ENCODE measurements at places on chromosomes 5 and 9.

- DNase-seq = no peak
Measured at GRCh38 chr9:7974335-7974960, 174.9 kb upstream of the DMAC1 start.

GRCh38 chr5:43019614-43020398 is 20.3 kb downstream of the ANXA2R start:
- peak; percentile 67 for DNase-seq

DNA sequence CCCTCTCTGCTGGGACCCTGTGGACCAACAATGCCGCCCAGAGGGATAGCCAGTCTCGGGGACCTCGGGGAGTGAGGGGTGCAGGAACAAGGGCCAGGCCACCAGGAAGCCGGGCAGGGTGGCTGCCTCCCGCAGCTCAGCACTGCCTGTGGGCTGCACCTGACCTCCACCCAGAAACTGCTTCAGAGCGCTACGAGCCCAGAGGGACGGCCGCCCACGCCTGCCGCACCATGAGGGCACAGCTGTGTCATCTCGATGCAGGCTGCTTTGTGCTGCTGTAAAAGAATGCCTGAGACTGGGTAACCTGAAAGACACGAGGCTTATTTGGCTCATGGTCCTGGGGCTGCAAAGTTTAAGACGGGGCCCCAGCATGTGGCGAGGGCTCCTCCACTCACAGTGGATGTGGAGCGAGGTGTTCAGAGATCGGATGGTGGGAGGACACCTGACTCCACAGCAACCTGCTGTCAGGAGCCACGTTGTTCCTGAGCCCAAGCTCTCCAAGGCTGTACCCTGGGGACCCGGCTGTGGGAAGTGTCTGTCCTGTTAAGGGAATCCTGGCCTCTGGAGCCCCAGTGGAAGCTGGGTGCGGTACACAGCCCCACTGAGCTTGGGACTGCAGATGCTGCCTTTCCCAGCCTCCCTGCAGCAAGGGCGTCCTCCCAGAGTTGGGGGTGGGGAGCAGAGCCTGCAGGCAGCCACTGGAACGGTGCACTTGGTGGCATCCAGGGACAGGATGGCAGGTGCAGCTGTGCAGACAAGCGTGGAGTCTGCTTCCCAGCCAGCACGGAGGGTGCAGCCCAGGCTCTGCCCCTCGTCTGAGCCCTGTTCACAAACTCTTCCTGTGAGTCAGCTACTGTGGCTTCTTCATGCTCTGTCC is 11.8 kb upstream of the ZDHHC11 start:
- no peak for DNase-seq

GRCh38 chr9:32928145-32928763 is 73.2 kb downstream of the APTX start:
- DNase-seq = no peak

GRCh38 chr5:62134811-62135210 is 171.2 kb upstream of the KIF2A start:
- DNase-seq = no peak

DNA sequence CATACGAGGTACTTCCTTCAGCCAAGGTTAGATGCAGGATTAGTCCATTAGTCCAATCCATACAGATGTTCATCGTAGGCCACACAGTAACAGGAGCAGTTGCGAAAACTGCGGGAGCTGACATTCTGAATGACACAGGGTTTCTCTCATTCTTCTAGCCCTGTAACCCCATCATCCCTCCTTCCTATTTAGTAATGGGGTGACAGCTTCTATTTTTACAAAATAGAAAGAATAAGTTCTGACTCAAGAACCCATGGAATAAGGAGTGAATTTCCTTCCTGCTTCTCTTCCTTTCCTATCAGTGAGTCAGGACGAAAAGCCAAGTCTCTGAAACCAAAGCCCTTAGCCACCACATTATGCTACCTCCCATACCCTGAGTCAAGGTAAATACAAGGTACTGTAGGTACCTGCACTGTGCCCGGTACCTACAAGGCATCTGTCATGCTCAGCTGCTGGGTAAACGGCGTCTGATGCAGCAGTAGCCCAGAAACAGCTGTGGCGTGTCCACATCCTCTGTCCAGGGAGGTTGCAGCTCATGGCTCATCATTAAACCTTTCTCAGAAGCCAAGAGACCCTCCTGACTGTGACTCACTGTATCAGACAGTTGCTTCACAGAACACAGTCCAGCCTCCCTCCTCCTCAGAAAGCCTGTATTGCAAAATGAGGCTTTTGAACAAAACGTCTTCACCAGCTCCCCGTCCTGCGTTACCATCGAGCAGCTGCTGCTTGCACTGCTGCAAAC is 84.2 kb downstream of the ESM1 start:
- no peak for DNase-seq

- DNase-seq = no peak
Measured at GRCh38 chr5:9547122-9547947, 1.5 kb upstream of the SEMA5A start.

- DNase-seq = no peak
Measured at GRCh38 chr5:111227801-111228200, 3.6 kb downstream of the CAMK4 start.
